Hematopoietic multipotent progenitor cell treated with erythropoietin and hydrocortisone succinate and interleukin-3 and kit ligand, for 4 days (in vitro differentiated cells): ENCODE measurements at places on chromosomes 11 and 22.

- no peak for DNase-seq
Observed at GRCh38 chr11:121383716-121384115, 68.4 kb upstream of the SORL1 start.

GRCh38 chr11:1573903-1574237 is 1.8 kb upstream of the DUSP8 start:
- DNase-seq, result no peak

- DNase-seq, result peak; percentile 62
Observed at GRCh38 chr11:22730319-22730718, 63.9 kb downstream of the GAS2 start.

DNA sequence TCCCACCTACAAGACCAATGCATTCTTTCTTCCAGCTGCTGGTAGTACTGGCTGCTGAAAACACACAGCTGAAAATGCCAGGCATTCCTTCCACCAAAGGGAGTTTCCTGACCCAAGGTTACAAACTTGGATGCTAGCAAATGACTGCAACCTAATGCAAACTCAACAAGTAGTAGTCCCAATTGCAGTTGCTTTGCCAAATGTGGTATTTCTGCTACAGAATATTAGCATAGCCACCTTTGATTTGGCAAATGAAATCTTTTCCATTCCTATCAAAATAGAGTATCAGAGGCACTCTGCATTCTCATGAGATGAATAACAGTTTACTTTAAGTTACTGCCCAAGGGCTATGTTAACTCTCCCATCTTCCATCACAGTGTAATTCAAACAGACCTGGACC is 172.0 kb upstream of the ARHGAP42 start:
- DNase-seq, result no peak

- DNase-seq, result peak; percentile 65
Observed at GRCh38 chr22:49971232-49972162, 10.9 kb downstream of the PIM3 start.

DNA sequence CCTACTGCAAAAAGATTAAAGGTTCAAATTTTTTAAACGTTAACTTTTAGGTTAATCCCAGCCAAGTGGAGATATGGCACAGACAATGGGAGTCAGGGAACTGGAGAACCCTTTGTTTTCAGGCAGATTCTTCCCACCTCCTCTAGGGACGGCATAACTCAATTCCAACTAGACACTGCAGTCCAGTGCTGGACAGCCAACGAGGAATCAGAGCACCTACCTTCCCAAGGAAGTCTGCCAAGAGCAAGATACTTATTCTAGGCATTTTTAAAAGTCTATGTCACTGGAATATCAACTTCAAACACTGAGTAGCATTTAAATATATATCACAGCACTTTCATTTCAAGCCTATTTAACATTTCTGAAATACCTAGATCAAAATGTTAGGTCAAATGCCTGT is 7.3 kb downstream of the CADM1 start:
- no peak for DNase-seq

- DNase-seq, result no peak
Observed at GRCh38 chr11:69689484-69690319, 14.1 kb downstream of the FGF19 start.

GRCh38 chr22:23207729-23208393 is 27.6 kb downstream of the BCR start:
- no peak for DNase-seq

GRCh38 chr22:46201059-46201757 is 48.9 kb downstream of the CDPF1 start:
- no peak for DNase-seq

GRCh38 chr11:90448256-90448655 is 225.4 kb upstream of the CHORDC1 start:
- no peak for DNase-seq

DNA sequence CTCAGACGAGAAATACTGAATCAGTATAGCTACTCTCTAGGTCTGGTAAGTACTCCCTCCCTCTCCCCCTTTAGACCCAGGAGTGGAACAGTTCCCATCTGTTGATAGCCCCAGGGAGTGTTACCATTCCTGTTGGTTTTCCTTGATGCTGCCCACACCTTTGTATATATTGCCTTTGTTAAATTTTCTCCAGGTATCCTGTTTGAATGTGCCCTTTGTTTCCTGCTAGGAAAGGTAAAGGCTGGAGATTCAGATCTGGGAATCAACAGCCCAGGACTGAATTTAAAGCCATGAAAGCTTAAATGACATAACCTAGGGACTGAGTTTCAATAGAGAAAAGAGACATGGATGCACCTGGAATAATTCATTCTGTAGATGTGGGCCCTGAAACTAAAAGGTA is 68.3 kb downstream of the CCDC83 start:
- no peak for DNase-seq

- DNase-seq, result peak; percentile 90
Observed at GRCh38 chr11:44556735-44557409, 8.6 kb upstream of the CD82 start.

- DNase-seq, result no peak
Observed at GRCh38 chr11:2101171-2101675, 38.0 kb downstream of the IGF2 start.

DNA sequence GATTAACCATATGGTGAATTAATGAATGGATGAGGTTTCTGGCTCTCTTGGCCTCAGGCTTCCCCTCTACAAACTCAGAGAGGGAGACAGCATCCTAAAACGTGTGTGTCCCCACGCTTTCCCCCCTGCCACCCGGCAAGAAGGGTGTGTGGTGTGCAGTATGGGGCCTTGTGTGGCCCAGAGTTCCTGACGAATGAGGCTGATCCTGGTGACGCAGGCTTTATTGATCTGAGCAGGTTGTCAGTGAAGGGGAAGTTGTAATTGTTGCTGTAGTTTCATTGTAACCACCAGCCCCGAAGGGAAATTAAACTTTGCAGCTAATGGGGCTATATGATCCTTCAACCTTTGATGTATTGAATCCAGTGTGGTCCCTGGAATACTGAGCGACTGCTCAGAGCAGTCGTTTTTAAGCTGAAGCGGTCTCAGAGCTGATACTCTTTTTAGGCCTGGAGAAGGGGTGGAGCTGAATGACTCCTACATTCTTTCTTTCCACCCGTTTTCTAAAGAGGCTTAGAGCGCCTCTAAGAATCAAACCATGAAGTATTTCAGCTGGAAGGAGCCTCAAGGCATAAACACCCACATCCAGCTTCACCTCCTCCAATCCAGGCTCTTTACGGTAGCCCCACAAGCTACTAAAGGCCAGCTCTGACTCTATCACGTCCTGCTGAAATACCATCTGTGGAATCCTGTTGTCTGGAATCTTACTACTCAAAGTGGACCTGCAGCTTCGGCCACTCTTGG is 284.7 kb downstream of the MIAT start:
- no peak for DNase-seq

GRCh38 chr22:35549328-35549727 is 8.7 kb downstream of the RASD2 start:
- no peak for DNase-seq

DNA sequence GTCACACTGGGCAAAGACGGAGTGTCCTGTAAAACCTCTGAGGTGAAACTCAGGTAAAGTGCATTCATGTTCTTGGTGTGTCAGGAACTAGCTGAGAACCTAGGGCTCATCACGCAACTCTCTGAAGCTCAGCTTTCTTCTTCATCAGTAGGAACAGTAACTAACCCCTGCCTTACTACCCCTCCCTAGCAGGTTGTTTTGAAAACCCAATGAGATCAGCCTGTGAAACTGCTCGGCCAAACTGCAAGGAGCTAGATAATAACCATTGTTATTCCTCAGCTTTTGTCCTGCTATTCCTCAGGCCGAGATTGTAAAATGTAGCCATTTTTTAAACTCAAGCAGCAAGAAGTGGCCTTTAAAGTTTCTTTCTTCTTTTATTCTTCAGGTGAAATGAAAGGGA is 9.8 kb upstream of the FJX1 start:
- DNase-seq, result no peak

GRCh38 chr11:62646825-62647608 is 604 bp upstream of the GANAB start:
- DNase-seq, result no peak
